Foreskin fibroblast (primary cell): ENCODE measurements at places on chromosomes 6 and 20.

DNA sequence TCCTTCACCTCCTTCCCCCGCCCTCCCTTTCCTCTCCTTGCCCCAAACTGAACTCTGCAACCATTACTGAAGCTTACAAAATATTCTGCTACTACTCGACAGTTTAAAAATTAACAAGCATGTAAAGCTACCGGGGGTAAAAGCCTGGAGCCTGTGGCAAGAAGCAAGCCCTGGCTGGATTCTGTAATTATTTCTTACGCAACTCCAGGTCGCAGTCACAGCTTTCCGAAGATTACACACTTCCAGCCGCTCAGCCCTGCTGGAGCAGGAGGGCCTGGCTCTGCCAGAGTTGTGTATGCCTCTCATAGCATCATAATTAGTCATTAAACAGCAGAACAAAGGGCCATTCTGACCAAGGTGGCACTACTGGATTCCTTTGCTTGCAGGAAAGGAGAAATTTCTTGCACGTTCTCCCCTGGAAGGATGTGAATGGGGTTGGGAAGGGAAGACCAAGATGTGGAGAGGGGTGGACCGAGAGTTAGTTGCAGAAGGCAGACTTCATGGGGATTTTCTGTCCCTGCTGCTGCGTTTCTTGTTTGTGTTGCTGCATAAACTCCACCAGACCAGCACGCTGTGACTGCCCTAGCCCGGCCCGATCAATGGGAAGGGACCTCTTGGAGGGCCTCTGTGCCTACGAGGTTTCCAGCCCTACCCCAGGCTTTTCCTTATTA is 23.6 kb downstream of the FOXQ1 start:
- DNase-seq: peak; percentile 95

DNA sequence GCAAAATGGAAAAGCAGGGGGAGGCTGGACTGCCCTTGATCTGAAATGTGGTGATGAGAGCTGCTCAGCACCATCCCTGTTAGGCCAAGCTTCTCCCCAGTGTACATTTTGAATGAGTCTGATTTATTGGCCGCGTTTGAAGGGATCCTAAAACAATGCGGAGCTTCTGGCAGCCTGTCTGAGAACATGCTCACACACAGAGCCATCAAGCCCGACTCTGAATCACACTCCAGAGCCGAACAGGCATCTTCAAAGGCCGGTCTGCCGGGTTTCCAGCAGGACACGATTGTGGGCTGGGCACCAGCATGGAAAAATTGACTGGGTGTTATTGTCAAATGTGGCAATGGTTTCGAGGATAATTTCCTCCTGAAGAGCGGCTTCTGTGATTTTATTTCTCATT is 235.9 kb downstream of the TFAP2C start:
- peak; percentile 22 for DNase-seq

DNA sequence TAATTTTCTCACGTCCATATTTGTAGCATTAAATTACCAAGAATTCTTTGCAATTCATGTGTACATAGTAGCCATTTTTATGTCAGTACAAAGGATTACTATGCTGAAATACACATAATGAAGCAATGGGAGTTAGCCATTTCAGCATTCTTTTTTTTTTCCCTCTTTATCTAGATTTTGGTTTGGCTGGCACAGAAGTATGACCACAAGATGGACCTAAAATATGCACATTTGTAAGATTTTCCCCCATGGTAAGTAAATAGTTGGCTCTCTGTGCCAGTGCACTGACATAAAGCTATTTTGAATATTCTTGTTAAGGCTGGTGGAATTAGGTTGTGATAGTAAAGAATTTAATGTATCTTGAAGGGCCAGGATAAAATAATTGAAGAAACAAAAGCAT is 486.1 kb upstream of the BTBD3 start:
- no peak for DNase-seq

GRCh38 chr6:32551410-32551809 is 21.3 kb upstream of the HLA-DRB5 start:
- DNase-seq: no peak

- peak; percentile 44 for DNase-seq
These were observed 36.7 kb downstream of the LRFN2 start for GRCh38 chr6:40550202-40551101.

DNA sequence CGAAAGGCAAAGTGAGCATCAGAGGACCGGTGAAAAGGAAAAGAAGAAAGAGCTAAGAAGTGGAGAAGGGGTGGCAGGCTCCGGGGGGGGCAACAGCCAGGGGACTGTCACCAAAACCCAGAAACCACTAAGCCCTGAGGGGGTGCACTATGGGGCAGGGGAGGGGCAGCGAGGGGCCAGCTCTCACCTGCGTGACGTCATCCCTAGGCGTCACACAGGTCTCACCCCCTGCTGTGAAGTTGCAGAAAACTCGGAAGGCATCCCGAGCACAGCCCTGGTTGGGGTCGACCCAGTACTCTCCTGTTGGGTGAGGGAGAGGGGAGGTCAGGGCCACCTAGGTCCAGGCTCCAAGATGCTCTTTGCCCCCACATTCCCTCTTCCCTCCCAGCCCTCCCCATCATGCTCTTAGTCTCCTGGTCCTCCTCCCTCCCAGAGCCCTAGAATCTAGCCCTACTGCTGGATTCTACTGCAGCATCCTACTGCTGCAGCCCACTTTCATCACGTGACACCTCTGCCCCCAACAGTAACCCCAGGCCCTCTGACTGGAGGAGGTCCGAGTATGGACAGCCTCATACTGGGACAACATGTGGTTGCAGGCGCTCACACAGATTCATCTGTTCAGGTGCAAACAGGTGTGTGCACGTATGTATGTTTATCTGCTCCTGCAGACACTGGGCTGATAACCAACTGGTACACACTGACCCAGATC is 27.4 kb downstream of the COL11A2 start:
- no peak for DNase-seq

- DNase-seq: peak; percentile 61
These were observed 4.6 kb upstream of the IER3 start for GRCh38 chr6:30748851-30749540.

GRCh38 chr6:38760097-38760496 is 45.0 kb downstream of the DNAH8 start:
- no peak for DNase-seq

- peak; percentile 98 for DNase-seq
These were observed at the start of gene SERINC1 for GRCh38 chr6:122471107-122472021. Gene SERINC1, minus strand, starts transcription at chr6:122471807. Its CDS starts 70 bp downstream, at chr6:122471737.

- DNase-seq: no peak
These were observed 67.3 kb downstream of the DACT2 start for GRCh38 chr6:168252267-168252666.

GRCh38 chr6:168381726-168382458 is 59.1 kb upstream of the SMOC2 start:
- no peak for DNase-seq

GRCh38 chr6:70668499-70668812 is 773 bp downstream of the SMAP1 start:
- peak; percentile 30 for DNase-seq

GRCh38 chr6:148432462-148433195 is 90.0 kb downstream of the SASH1 start:
- DNase-seq: no peak

DNA sequence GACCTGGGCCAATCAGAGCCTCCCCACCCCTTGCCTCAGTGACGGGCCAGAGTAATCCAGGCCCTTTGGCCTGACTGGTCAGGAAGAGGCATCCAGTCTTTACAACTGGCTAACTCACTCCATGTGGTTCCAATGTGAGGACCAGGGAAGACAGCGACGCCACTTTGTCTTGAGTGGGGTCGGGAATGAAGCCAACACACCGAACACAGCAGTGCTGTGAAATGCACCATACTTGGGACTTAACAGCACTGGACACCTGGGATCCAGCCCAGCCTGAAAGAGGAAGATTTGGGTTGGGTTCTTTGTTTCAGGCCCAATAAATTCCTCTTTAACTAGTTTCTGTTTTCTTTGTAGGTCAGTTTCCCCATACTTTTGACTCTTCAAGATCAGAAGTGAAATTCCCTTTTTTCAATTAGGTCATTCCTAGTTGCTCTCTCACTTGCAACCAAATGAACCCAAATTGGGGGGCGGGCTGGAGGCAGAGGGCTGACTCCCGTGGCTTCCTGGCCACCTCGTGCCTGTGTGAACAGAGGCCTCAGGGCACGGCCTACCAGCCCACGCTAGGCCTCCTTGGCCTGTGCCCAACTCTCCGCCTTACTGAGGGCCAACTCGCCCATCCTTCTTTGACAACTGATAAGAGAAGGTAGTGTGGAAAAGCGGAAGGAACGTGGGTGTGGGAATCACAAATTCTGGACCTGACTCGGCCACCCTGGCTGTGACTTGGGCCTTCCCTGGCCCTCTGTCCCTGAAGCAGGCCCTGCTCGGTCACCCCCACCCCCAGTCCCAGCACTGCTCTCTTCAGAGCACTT is 17.1 kb downstream of the SULF2 start:
- DNase-seq: no peak

- peak; percentile 43 for DNase-seq
These were observed 101.5 kb upstream of the ISM1 start for GRCh38 chr20:13119583-13119982.

DNA sequence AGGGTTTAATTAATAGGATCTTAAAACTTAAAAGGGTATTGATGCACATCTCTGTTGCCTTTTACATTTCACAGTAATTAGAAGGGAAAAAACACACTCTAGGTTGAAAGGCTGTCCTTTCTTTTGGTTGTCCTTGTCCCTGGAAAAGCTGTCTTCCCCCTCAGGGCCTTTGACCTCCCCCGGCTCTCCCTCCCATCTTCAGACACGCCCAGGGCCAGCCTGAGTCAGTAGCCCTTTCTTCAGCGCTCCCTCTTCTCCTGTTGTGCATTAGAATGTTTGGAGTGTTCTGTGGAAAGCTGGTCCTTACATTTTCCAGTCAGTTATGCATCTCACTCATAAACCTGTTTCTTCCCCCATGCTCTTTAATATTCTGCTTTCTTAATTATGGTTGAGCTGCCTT is 157.0 kb downstream of the MTHFD1L start:
- DNase-seq: peak; percentile 74

- DNase-seq: no peak
These were observed 84.6 kb downstream of the FYN start for GRCh38 chr6:111788379-111789276.

GRCh38 chr20:17882065-17882833 is 86.3 kb downstream of the SNX5 start:
- no peak for DNase-seq

DNA sequence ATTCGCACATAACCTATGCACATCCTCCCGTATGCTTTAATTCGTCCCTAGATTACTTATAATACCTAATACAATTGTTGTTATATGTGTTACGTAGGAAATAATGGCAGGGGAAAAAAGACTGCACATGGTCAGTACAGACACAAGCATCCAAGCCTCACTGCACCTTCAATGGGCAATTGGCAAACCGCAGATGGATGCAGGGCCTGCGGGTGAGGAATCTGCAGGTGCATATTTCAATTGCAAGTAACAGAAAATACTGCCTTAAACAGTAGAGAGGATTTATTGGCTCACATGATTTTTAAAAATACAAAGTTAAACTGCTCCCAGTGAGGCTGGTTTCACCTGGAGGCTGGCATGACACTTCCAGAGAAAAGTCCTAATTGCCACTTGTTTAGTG is 142.1 kb upstream of the MLN start:
- no peak for DNase-seq

DNA sequence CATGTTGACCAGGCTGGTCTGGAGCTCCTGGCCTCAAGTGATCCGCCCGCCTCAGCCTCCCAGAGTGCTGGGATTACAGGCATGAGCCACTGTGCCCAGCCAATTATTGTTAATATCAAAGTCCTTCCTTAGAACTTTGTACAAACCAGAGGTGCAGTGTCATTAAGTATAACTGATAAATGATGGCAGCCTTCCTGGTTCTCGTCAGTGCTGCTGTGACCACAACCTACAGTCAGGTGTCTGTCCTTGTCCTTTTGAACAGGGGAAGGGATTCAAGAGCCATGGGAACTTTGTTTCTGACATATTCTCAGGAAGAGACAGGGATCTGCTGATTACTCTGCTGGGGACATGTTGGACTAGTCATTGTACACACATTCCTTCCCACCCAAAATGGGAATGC is 103.2 kb upstream of the TIAM2 start:
- DNase-seq: no peak

DNA sequence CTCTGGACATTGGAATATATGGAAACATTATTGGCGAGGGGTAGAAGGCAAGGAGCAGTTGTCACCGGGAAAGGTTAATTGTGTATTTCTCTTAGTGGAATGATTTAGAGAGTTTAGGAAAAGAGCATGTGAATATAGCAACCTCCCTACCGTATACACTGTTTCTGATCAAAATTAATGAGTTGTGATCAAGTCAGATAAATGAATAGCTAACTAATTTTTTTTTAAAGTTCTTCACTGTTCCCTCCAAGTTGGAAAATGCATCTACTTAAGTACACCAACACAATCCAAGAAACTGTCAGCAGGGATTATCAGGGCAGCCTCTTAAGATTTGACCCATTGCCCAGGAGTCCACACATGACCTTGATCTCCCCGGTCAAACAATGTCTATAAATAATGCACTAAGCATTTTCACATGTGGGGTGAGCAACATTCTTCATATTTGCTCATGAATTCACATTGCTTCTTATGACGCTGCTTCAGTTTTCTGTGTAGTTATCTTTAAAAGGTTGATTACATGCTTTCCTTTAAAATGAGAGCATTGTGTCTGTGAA is 680.8 kb upstream of the NRSN1 start:
- DNase-seq: peak; percentile 69

DNA sequence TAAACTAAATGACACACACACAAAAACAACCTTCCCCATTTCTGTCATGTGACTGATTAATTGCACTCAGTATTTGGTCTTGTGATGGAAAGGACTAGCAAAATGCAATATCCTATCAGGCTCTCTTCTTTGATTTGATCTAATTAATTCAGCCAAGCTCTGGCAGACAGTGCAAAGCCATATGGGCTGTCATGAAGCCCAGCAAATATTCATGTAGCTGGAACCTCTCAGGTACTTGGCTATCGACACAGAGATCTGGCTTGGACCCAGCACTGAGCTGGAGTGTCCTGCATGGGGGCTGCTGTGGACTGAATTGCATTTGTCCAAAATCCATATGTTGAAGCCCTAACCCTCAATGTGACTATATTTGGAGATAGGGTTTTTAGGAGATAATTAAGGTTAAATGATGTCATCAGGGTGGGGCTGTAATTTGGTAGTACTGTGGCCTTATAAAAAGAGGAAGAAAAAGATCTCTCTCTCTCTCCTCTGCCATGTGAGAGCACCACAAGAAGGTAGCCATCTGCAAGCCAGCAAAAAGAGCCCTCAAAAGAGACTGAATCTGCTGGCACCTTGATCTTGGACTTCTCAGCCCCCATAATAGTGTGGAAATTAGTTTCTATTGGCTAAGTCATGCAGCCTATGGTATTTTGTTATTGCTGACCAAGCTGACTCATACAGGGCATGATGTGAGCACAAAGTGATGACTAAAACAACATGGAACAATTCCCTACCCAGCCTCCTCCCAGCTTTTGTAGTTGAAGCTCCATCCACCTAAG is 77.1 kb downstream of the STMND1 start:
- peak; percentile 76 for DNase-seq

GRCh38 chr6:107612762-107613415 is 123.0 kb downstream of the SOBP start:
- DNase-seq: no peak

DNA sequence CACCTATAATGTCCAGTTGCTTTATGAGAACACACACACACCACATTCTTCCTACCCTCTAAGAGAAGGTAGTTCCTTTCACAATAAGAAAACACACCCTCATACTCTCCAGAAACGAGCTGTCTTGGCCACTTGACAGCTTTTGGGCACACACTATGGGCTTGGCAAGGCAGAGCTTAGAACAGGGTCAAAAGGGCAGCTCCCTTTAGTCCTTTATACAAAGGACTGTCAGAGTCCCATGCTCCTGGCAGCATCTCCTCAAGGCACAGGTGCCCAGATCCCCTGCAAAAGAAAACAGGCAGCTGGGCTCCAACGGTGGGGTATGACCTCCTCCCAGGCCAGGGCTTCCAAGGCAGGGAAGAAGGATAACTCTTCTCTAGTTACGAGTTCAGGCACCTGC is 4.9 kb upstream of the LYRM2 start:
- DNase-seq: no peak

- no peak for DNase-seq
These were observed 34.7 kb upstream of the TGM3 start for GRCh38 chr20:2261046-2261485.
